ENCODE measurements at places on chromosomes 16 and 17. TPM values are rescaled to one million over a fixed set of nuclear protein-coding genes. Genes with fewer than 3 reads are reported as not detected.

DNA sequence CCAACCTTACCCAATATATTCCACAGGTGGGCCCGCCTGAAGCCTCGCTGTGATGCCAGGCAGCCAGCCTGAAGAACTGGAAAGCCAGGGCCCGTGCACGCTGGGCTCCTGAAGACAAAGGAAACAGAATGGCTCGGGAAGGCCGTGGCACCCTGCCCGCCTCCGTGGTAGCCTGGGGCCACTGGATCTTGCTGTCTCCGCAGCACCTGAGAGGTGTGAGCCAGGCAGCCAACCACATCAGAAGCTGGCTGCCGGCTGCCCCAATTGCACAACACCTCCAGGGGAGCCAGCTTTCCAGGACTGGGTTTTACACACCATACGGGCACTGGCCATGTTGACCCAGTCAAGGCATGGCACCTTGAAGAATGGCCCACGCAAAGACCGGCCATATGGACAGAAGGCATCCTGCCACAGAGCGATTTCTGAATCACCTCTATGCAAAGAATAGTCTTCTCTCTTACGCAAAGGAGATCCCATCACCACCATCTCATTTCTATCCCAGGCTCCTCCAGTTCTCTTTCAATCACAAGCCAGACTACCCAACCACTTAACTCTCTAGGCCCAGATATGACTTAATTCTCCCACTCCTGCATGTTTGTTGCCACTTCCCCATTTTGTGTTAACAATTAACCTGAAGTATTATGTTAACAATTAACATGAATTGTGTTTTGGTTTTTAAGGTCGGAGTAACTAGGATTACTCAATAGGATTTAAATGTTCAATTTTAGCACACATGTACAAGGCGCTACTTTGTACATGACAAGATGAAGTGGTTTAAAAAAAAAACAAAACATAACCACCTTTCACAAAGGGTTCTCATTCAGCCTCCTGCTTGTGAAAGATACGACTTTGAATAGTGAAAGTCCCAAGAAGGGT lies 32.1 kb downstream of the ZFHX3 start:
- no peak overlapping the region for H3K27ac ChIP-seq
- H3K4me3 ChIP-seq, result peak overlapping the region; percentile 8
- peak; percentile 66 for DNase-seq
- H3K36me3 ChIP-seq, result no peaks in the 10 kb centered on the region
- H3K27me3 ChIP-seq, result no peaks in the 10 kb centered on the region
- peaks cover 48% of the 10 kb centered on the region for H3K4me1 ChIP-seq

DNA sequence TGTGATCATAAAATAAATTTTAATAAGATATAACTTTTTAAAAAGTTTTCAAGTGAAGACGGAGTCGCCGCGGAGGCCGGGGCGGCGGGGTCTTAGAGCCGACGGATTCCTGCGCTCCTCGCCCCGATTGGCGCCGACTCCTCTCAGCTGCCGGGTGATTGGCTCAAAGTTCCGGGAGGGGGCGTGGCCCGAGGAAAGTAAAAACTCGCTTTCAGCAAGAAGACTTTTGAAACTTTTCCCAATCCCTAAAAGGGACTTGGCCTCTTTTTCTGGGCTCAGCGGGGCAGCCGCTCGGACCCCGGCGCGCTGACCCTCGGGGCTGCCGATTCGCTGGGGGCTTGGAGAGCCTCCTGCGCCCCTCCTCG lies at the start of gene FOXC2:
TSS of gene FOXC2 (plus strand) at position 229 of the 365 bp plus-strand sequence. CDS start 507 bp downstream, outside the sequence.
- H3K27ac ChIP-seq, result no peak within 1 kb of the TSS
- H3K4me1 ChIP-seq, result peaks cover 9% of the 10 kb centered on the region
- H3K36me3 ChIP-seq, result no peaks in the 10 kb centered on the region

- H3K4me3 ChIP-seq, result no peak overlapping the region
- no peak overlapping the region for H3K27ac ChIP-seq
- no peak for DNase-seq
Measured at GRCh38 chr16:78098087-78098486, 1.4 kb upstream of the WWOX start.

DNA sequence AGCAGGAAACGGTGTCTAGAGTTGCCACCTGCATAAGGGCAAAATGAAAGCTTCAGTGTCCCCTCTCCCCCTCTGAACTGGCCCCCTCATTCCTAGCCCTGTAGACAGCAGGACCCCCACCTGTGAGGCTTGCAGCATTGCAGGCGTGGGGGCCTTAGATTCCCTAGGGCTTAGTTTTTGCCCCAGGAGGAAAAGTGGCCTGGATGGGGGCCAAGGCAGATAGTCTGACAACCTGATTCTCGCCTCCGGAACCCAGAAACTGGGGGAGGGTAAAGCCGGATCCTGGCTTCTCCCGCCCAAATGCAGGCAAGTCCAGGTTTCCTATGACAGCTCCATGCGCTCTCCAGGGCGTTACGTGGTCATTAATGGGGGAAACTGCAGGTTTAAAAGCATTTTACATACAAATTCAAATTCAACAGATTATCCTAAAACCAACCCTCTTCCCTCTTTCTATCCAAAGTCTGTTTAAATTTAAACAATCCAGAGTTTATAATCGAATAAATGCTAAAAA lies 678 bp upstream of the HOXB6 start:
- H3K4me1 ChIP-seq, result peaks cover 64% of the 10 kb centered on the region
- no peak for DNase-seq
- H3K36me3 ChIP-seq, result peaks cover 3% of the 10 kb centered on the region
- H3K4me3 ChIP-seq, result peak overlapping the region; percentile 78

- no peaks in the 10 kb centered on the region for H3K4me1 ChIP-seq
- H3K27ac ChIP-seq, result no peak overlapping the region
- H3K27me3 ChIP-seq, result peaks cover 34% of the 10 kb centered on the region
- no peak overlapping the region for H3K4me3 ChIP-seq
Measured at GRCh38 chr16:24273508-24274182, 17.5 kb downstream of the CACNG3 start.

- no peaks in the 10 kb centered on the region for H3K27me3 ChIP-seq
- H3K4me3 ChIP-seq, result no peak overlapping the region
- H3K4me1 ChIP-seq, result no peaks in the 10 kb centered on the region
- no peak overlapping the region for H3K27ac ChIP-seq
- DNase-seq, result no peak
Measured at GRCh38 chr16:84667600-84668309, 19.4 kb downstream of the KLHL36 start.

DNA sequence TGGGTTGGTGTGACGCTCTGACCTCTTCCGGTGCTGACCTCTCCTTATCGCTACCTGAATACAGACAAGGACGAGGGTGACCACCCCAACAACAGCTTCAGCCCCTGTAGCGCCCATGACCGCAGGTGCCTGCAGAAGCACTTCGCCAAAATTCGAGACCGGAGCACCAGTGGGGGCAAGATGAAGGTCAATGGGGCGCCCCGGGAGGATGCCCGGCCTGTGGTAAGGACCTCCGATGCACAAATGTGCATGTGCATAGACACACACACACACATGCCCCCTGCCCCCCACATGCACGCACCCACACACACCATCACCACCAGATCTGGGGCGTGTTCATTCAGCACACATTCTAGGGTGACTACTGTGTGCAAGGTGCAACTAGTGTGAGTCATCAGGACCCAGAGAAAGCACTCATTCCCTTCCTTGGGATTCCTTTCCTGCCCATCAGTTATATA lies 9.7 kb downstream of the IGFBP4 start:
- no peak for DNase-seq
- no peaks in the 10 kb centered on the region for H3K27me3 ChIP-seq

- no peak overlapping the region for H3K27ac ChIP-seq
- no peak overlapping the region for H3K4me3 ChIP-seq
- H3K36me3 ChIP-seq, result no peaks in the 10 kb centered on the region
- DNase-seq, result no peak
Measured at GRCh38 chr17:28467456-28468025, 5.9 kb upstream of the SLC13A2 start.

DNA sequence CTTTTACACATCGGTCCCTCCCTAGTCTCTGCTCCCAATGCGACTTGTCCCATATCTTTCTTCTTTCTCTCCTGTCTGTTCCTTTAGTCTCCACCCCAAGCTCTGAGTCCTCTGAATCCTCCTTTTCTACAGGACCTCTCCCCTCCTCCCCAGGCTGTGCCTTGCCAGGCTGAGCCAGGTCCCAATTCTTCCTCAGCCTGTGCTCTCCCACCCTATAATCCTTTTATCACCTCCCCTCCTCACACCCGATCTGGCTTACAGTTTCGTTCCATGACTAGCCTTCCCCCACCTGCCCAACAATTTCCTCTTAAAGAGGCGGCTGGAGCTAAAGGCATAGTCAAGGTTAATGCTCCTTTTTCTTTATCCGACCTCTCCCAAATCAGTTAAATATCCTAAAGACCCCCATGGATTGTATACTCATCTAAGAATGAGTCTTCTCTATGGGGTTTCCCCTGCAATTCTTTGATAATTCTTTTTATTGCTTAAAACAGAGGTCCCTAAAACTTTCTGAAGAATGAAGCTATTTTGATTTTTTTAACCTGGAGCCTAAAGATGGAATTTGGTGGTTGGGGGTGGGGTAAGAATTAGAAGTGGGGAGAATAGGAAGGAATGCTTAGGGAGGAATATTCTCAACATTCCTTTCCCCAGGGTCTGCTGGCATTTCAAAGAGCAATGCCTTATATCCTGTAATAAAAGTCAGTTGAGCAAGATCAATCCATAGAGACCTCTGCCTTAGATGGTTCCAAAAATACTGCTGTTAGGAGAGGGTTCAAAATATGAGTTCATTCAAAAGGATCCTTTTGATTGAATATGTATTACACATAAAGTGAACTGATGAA lies 102.8 kb downstream of the MYO1D start:
- no peak overlapping the region for H3K4me3 ChIP-seq
- H3K4me1 ChIP-seq, result no peaks in the 10 kb centered on the region
- no peak for DNase-seq
- no peaks in the 10 kb centered on the region for H3K27me3 ChIP-seq
- no peak overlapping the region for H3K27ac ChIP-seq

- H3K4me1 ChIP-seq, result peaks cover 29% of the 10 kb centered on the region
- DNase-seq, result no peak
- no peaks in the 10 kb centered on the region for H3K36me3 ChIP-seq
- H3K27ac ChIP-seq, result no peak overlapping the region
Measured at GRCh38 chr17:45021607-45022287, 29.7 kb downstream of the DCAKD start.

DNA sequence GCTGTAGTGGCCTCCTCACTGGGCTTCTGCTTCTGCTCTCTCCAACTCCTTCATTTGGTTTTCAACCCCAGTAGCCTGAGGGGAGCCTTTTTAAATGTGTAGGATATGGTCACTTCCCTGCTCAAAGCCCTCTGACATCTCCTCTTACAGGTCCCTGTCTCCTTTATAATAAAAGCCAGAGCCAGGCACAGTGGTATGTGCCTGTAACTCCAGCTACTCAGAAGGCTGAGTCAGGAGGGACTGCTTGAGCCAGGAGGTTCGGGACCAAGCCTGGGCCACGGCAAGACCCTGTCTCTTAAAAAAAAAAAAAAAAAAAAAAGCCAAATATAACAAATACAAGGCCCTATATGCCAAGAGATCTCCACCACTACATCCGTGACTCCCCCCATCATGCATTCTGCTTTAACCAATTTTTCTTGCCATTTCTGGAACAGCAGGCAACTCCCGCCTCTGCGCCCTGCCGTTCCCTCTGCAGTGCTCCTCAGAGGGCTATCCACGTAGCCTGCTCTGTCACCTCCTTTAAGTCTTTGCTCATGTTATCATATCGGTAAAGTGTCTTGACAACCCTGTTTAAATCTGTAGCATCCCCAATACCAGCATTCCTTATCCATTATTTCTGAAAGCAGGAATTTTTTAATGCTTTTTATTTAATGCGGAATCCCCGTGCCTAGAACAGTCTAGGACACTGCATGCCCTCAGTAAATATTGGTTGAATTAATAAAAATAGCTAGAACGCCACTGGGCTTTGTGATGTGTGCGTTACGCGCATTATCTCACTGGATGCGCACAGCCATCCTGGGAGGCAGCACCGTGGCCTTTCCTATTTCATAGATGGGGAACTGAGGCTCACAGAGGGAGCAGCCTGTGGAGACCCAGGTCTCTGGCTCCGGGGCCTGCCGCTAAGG lies 9.5 kb downstream of the ZNF771 start:
- peak overlapping the region; percentile 83 for H3K27ac ChIP-seq
- no peaks in the 10 kb centered on the region for H3K27me3 ChIP-seq
- peaks cover 10% of the 10 kb centered on the region for H3K36me3 ChIP-seq

DNA sequence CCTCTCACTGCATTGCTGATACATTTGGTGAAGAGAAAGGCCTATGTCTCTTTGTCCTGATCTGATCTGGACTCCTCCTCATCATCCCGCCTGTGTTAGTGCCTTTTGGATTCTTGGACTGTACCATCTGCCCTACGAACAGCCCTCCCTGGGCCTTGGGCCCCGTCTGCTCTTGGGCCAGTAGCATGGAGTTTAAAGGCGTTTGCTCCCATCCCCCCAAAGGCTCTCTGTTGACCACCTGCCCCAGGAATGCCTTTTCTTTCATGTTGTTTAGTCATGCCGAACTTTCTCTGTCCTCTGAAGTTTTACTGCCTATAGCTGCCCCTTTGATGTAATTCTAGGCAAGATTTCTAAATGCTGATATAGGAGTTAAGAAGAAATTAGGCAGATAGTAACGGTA lies 30.9 kb upstream of the MEAK7 start:
- no peak overlapping the region for H3K4me3 ChIP-seq
- 0 out of 2 replicates have a peak, but pooled peaks cover 4% of the 10 kb centered on the region for H3K27me3 ChIP-seq
- no peaks in the 10 kb centered on the region for H3K36me3 ChIP-seq
- DNase-seq, result no peak
- H3K27ac ChIP-seq, result no peak overlapping the region

- no peaks in the 10 kb centered on the region for H3K36me3 ChIP-seq
- no peak overlapping the region for H3K27ac ChIP-seq
- no peaks in the 10 kb centered on the region for H3K4me1 ChIP-seq
- no peak overlapping the region for H3K4me3 ChIP-seq
Measured at GRCh38 chr16:21339269-21339641, 61.2 kb upstream of the CRYM start.

DNA sequence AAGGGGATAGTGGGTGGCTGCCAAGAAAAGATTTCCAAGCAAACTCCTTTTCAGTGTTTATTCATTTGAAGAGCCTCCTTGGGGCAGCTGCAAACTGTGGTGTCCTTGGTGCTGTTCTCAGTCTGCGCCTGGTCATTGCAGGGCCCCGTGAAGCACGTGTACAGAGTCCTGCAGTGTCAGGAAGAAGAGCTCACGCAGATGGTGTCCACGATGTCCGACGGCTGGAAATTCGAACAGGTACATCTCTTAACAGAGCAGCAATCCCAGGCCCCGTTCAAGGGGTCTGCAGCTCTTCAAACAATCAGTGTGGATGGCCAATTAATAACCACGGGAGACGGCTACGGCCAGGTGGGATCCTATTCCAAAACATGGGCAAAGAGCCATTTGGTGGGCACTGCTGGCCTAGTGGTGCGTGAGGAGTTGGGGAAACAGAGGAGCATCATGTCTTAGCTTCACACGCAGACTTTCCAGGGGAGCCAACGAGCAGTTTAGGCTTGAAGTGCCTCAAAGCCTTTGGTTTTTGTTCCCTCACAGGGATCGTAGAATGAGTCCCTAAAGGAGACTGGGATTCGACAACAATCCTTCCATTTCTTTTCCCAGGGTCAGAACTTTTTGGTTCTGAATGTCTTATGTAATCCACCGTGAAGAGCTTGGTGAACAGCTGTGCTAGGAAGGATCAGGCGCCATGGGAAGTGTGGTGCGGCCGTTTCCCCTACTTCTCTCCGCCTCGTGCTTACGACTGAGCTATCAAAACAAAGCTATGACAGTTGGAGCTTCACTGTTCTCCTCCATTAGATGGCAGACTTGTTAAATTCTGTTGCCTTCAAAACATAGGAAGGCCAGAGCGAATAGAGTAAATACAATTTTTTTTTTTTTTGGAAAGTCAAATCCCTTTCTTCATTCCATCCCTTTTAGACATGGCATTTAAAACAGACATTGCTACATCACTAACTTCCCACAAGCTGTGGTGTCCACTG lies 12.6 kb downstream of the KCTD2 start:
- H3K27ac ChIP-seq, result no peak overlapping the region
- no peak for DNase-seq
- peaks cover 37% of the 10 kb centered on the region for H3K36me3 ChIP-seq
- no peak overlapping the region for H3K4me3 ChIP-seq
- no peaks in the 10 kb centered on the region for H3K27me3 ChIP-seq

IRX5 gene
- total RNA-seq, result 0.86 TPM

FOXC2 gene
- 0.22 TPM for total RNA-seq

PLLP gene
- total RNA-seq, result 3.1 TPM

DDX5 gene
- total RNA-seq, result 798 TPM

Measured in HCT116 (cell line).